ENCODE measurements at places on chromosomes 5 and 9.

DNA sequence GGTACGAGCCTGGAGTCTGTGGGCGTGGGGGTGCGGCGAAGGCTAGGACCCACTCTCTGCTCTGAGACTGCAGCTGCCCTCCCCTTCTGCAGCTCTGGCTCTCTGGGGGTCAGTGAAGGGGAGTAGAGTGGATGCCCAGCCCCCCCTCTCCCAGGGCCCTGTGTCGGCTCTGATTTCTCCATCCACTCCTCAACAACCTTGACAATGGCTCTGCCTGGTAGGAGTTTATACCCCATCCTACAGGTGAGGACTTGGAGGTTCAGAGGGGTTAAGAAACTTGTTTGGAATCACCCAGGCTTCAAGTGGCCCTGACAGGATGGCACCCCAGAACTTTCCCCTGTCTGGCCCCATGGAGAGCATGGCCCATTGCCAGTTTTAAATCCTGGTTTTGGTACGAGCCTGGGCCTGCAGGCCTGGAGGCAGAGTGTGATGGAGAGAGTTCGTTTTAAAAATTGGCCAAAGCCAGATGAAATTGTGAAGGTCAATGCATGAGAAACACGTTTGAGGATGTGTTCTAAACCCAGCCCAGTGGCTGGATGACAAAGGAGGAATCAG is 22.3 kb downstream of the NCS1 start:
- no peak for DNase-seq

DNA sequence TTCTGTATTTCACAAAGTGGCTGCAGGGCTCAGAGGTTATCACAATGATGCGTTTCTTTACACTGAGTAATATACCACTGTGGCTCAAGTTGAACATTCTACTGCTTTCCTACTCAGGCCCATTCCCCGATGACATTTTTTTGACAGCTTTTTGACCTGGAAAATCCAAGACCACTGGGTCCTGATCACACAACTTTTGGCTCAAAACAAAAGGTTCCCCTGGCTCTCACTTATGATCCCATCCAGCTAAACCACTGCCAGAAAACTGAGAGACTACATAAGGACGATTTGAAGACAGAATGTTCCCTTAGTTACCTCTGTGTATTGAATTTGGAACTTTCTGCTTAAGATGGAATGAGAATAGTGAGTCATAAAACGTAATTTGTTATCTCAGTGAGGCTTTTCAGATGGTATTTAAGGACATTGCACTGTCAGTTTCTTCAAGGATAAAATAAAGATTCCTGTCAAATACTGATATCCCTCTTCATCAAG is 78.0 kb upstream of the FBXL7 start:
- peak; percentile 58 for DNase-seq

DNA sequence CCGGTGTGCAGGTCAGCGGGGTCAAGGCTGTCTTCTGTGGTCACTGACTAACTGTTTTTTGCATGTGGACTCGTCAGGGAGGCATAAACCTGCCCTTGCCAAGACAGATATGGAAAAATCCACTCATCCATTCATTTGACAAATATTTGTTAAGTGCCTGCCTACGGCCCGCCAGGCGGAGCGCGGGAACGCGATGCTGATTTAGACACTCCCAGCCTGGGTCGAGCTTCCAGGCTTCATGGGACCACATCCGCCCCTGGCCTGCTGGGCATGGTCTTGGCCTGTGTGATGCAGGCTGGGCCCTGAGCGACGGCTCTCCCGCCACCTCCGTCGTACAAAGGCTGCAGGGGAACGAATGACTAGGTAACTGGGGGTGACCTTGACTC is 18.1 kb downstream of the MYMK start:
- no peak for DNase-seq

DNA sequence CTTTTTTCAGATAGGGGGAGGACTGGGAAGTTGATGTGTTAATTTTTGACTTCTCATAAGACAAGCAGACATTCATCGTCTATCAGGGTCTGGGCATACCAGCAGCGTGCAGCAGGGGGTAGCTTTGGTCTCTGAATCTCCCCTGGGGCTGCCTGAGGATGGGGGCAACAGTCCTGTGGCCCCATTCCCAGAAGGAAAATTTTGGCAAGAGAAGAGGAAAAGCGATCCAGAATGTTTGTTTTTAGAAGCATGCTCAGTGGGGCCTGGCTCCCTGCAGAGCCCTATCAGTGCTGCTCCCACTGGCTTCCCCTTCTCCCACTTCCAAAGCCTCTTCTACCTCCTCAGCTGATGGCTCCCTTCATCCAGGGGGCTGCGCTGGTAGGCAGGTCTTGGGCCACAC is 194.8 kb upstream of the IL12B start:
- no peak for DNase-seq

GRCh38 chr9:37693260-37693659 is 42.5 kb downstream of the FRMPD1 start:
- DNase-seq = no peak

DNA sequence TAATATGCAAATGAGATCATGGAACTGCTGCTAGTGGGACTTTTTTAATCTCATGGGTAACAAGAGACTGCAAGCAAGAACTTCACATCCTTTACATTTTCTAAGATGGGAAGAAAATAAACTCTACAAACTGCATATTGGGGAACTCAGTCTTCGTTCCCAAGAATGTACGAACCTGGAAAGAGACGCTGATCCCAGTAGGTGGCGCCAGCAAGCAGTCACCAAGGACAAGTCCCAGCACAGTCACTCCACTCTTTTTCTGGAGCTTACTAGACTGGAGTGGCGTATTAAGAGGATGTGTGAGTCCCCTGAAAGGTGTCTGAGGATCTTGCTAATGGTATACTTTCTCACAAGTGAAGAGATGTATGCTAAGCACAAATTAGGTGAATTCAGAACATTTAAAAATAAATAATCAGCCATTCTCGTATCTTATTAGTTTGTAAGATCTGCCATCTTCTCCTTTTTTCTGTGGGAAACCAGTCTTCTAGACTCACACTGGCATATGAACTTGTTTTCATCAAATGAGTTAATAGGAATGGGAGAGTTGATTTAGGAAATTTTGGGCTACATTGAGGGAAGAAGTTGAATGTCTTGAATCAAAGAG is 16.0 kb upstream of the PUM3 start:
- no peak for DNase-seq

DNA sequence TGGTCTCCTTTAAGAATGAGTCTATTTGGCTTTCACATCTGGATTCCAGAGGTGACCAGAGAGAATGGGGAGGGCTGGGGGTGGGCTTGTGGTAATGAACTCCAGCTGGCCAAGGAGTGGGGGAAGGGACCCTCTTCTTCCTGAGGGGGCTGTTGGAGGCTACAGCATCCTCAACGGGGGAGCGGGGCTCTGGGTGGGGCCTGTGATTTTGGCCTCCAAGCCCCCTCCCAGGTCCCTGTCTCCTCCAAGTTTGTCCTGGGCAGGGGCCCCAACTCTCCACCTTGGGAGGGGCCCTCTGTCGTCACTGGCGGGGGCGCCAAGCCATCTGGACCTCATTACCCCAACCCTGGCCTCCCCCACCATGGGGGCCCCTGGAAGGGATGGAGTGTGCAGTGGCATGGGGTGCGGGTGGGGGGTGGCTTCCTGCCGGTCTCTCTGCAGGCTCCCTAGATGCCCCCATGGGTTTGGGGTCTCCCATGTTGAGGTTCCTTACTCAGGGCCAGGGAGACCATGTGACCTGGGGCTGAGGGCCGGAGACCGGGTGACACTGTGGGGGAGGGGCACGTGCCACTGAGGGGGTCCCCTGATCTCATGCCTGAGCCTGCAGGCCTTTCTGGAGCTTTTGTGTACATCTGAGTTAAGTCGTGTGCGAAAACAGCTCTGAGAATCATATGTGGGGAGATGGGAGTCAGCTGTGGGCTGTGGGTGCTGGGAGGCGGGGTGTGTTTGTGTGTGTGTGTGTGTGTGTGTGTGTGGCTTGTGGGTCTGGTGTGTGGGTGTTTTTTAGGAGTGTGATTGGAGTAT is 32.4 kb downstream of the GOLGA2 start:
- peak; percentile 50 for DNase-seq

DNA sequence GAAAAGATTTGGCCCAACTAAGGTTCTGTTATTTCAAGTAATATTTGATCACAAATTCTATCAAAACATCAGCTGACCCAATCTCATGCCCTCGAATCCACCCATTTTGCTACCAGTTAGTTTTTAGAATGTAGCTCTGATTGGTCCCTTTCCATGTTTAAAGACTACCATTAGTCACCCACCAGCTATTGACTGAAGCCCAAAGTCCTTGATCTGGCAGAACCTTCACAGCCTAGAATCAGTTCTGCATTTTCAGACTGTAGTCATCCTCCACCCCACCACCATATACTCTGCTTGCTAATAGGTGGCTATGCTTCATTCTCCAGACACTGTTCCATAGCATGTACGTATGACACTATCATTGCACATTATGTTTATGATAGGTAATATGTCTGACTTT is 182.2 kb upstream of the TARS1 start:
- DNase-seq = no peak

- DNase-seq = no peak
These were observed 67.6 kb downstream of the ANKRD33B start for GRCh38 chr5:10631316-10631996.

DNA sequence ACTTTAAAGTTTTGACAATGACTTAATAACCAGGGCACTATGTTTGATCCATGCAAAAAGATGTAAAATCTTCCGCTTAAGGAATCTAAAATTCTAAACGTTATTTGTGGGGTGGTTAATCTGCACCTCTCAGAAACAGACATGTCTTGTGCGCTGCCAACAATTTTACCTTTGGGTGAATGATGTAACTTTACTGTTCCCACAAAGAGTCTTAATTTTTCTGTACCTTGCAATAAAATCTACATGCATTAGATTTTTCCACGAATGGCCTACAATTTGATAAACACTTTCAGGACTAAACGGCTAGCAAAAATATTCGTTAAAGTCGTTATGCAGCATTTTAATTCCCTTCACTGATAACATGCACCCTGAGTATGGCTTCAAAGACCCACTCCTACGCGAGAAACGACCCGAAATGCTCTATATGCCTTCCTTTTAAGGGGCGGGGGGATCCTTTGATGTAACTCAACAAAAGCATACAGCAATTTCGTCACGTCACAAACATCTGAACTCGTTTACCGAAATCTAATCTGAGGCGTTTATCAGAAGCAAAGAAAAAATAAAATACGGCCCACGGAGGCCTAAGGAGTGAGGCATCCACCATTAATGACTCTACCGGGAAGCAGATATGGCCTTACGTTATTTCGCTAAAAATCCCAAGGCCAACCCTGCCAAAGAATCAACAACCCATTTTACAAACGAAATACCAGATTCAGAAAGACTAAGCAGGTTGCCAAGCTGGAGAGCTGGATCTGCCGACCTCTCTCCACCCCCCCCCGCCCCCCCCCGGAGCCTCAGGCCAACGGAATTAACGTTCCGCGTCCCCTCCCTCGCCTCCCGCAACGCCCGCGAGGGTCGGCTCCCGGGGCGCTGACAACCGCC is 621 bp downstream of the AK6 start:
- peak; percentile 21 for DNase-seq

GRCh38 chr5:112161392-112161748 is 257.7 kb downstream of the EPB41L4A start:
- DNase-seq = no peak

- DNase-seq = no peak
These were observed 224.6 kb downstream of the DRD1 start for GRCh38 chr5:175219366-175219765.

DNA sequence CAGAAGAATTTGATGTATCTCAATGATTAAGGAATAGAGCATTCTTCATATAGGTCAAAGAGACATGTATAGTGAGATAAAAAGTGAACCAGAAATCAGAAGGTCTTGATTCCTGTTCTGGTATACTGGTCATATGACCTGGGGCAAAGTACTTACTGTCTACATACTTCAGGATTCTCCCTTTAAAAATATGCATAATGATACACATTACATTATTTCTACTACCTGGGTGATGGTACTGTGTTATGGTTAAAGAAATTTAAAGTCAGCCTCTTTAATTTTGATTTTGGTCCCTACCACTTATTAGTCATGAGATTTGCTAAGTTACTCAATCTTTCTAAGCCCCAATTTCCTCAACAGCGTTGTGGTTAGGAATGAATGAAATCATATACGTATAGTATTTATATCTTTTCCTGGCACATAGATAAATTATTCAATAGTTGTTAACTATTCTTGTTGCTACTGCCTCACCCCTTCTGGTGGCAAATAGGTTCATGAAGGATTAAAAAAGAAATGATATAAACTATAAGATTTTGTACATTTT is 984.1 kb downstream of the TLE4 start:
- no peak for DNase-seq

- DNase-seq = no peak
These were observed 33.6 kb downstream of the IRF1 start for GRCh38 chr5:132456987-132457361.

- DNase-seq = no peak
These were observed 177.3 kb downstream of the CFAP90 start for GRCh38 chr5:7673658-7674057.

GRCh38 chr9:63859475-63860215 is 1425.4 kb downstream of the FOXD4L5 start:
- no peak for DNase-seq

DNA sequence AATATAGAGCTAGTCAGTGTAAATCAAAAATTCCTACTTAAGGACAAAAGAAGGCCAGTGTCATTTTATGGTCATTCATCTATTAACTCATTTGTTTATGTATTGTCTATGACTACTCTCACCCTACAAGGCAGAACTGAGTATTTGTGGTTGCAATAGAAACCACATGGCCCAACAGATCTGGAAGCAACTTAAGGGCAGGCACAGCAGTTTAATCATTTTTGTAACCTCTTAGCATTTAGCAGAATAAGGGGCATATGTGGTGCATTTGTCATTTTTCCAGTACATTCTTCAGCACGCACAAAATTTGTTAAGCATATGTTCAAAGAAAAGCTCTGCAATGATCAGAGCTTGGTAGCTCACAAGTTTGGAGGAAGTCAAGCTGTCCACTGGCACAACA is 1.1 kb downstream of the FKBP15 start:
- no peak for DNase-seq

GRCh38 chr5:72294473-72294872 is 25.6 kb downstream of the MRPS27 start:
- no peak for DNase-seq

- no peak for DNase-seq
These were observed 410.2 kb downstream of the ACTL7B start for GRCh38 chr9:108445431-108446071.

DNA sequence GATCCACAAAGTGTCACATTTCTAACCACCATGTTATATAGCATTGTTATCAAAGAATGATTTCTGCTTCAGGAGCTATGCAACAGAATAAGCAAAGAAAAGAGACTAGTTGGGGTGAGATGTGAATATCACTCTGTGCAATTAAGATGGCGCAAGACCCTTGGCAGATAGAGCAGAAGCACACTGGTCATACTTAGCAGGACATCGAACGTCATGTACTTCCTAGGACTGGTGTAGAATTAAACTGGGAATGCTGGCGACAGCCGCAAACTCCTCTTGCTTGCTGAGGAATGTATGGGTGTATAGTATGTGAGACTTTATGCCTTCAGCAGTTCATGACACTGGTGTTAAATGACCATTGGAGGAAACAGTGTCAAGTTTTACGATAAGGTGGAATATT is 207.0 kb downstream of the LRRC70 start:
- DNase-seq = no peak

- DNase-seq = peak; percentile 36
These were observed 324.4 kb downstream of the ENC1 start for GRCh38 chr5:74316064-74316603.

Data from urinary bladder (tissue), 4 donors.